Testis (tissue), 5 donors: ENCODE measurements at places on chromosomes 5 and 9. TPM values are rescaled to one million over a fixed set of nuclear protein-coding genes. Genes with fewer than 3 reads are reported as not detected.

DNA sequence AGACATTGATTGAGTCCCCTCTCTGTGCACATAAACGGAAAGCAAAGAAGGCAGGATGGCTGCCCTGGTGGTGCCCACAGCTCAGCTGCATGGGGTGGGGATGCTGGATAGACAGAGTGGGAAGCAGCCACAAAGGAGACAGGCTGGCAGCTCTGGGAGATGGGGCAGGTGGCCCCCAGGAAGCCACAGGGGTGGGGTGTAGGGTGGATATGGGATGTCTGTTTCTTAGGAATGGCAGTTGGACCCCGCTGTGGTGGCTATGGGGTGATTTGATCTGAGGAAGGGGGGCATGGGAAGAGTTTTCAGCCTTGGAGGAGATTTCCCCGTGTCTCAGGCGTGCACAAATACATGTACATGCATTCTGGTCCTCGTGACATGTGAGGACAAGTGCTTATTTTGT, 50.2 kb upstream of the VDAC1 start:
- DNase-seq, result no peak
- H3K4me1 ChIP-seq, result no peaks in the 10 kb centered on the region
- no peak overlapping the region for H3K27ac ChIP-seq
- no peaks in the 10 kb centered on the region for H3K27me3 ChIP-seq

DNA sequence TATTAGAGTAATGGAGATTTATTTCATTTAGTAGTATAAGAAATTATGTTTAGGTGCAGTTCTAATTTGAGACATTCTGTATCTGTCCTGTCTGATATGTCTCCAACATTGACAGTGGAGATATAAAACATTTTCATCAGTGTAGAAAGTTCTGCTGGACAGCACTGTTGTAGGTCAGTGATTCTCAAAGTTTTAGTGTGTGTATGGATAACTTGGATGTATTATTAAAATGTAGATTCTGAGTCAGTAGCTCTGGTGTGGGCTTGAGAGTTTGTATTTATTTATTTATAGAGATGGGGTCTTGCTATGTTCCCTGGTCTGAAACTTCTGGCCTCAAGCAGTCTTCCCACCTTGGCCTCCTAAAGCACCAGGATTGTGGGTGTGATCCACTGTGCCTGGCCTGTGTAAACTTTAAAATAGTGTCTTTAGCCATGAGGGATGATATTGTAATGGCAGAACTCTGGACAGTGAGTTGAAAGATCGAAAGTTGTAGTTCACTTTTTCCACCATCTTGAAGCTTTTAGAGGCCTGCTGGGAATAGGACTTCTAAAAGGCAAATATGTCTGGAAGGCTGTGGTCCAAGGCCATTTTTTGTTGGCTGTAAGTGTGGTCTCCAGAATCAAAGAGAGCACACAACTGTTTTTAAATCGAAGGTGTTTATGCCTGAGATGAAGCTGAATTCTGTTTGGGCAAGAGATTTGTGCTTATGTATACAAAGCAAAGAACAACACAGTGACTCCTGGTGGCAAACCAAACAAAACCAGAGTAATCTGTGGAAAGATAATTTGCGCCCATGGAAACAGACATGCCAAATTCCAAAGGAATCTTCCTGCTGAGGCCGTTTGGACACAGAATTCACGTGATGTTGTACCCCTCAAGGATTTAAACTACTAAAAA, 12.4 kb downstream of the UBAP1 start:
- no peaks in the 10 kb centered on the region for H3K36me3 ChIP-seq
- H3K4me1 ChIP-seq, result peaks cover 39% of the 10 kb centered on the region
- DNase-seq, result no peak

GRCh38 chr5:120304663-120305062, 159.4 kb upstream of the PRR16 start:
- H3K4me3 ChIP-seq, result no peak overlapping the region
- DNase-seq, result no peak
- no peaks in the 10 kb centered on the region for H3K27me3 ChIP-seq
- no peak overlapping the region for H3K27ac ChIP-seq
- no peaks in the 10 kb centered on the region for H3K36me3 ChIP-seq

DNA sequence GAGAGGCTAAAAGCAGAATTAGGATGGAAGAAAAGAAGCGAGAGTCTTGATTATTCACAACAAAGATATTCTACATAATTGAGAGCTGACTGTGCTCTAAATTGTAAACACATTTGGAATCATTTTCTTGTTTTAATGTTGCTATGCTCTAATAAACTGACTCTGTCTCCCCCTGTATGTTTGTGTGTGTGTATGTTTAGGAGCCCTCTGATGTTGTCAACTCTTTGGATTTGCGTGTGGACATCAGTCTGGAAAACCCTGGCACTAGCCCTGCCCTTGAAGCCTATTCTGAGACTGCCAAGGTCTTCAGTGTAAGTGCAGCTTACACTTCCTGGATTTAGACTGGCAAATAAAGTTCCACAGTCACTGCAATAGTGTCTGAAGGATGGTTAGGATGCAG, 37.8 kb downstream of the MOCS2 start:
- H3K36me3 ChIP-seq, result no peaks in the 10 kb centered on the region
- no peaks in the 10 kb centered on the region for H3K4me1 ChIP-seq
- no peak for DNase-seq

DNA sequence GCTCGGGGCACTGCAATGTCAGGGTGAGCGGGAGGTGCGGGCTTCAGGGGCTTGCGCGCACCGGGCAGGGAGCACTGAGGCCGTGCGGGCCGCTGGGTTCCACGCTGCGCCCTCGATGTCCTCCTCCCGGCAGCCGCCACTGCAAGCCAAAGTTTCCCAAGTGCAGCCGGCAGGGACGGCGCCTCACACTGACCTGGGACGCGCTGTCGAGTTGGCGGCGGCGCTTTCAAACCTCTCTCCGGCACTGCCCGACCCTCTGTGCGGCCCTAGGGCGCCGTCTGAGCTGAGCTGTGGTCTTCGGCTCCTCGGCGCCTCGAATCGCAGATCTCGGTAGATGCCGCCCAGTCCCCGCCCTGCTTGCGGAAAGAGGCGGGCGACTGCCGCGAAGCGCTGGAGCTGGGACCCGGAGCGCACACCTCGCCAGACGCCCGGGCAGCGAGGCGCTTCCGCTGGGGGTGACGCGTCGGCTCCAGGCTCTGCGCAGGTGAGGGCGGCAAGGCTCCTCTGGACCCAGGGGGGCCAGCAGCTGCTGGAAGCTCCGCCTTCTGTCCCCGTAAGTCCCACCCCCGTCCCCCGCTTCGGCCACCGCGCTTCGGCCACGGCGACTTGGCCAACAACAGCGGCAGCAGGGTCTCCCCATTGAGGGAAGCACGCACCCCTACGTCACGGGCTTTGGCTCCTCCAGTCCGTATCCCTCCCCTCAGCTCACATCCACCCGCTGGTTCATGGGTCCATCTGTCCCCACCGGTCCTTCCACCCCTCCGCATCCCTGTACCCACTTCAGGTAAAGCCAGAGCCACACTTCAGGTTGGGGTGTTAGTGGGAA, at the start of gene ANKRD34B:
Gene ANKRD34B, minus strand, starts transcription at position 320 of the 826 bp plus-strand sequence. CDS start 10,261 bp downstream, outside the sequence.
- peaks cover 9% of the 10 kb centered on the region for H3K4me1 ChIP-seq
- H3K27ac ChIP-seq, result no peak within 1 kb of the TSS
- H3K4me3 ChIP-seq, result peak within 1 kb of the TSS; percentile 49

The HTR1A gene
- total RNA-seq, result 0.24 TPM

The IL9 gene
- total RNA-seq, result not detected

The SPRY4 gene
- total RNA-seq, result 7.2 TPM
